IPS-NIHi11 (cell line): ENCODE measurements at places on chromosomes 3 and 15.

DNA sequence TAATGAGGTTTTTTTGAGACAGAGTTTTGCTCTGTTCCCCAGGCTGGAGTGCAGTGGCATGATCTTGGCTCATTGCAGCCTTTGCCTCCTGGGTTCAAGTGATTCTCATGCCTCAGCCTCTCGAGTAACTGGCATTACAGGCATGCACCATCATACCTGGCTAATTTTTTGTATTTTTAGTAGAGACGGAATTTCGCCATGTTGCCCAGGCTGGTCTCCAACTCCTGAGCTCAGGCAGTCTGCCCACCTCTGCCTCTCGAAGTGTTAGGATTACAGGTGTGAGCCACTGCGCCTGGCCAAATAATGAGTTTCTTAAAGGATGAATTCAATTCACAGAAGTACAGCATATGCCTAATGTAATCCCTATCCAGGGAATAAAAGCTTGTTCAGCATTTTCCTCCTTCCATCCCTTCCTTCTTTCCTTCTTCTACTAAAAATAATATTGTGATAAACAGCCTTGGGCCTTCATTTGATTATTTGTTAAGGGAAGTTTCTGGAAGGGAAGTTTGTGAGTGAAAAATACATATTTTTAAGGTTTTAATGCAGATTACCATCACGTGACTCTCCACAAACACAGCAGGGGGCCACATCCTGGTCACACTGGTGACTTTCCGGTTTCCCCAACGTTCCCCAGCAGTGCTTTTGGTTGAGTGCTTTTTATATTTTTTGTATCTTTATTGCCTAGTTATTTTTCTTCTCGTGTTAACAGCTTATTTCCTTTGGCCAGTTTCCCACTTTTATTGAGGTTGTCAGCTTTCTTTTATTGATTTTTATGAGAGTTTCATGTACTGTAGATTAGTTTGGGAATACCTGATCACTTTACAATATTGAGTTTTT lies 116.8 kb downstream of the USP13 start:
- no peak for DNase-seq

- DNase-seq, result no peak
These were observed 42.9 kb downstream of the TNFAIP8L3 start for GRCh38 chr15:51051776-51052175.

- DNase-seq, result no peak
These were observed 231.2 kb upstream of the ADAMTS9 start for GRCh38 chr3:64918989-64919388.

DNA sequence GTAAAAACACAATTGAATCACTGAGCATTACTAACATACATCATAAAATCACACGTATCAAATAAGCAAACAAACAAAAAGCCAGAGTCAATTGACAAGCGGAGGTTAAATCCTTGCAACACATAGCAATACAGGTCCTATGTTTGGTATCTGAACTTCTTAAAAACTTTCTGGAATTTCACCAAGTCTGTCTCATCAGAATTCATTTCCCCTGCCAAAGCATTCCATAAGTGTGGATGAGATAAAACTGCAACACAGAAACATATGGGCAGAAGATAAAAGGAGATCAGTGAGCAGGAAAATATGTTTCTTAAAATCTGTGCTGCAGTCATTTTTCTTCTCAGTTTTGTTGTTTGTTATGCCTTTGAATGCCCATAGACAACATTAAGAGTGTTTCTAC lies 1155.5 kb downstream of the TBL1XR1 start:
- DNase-seq, result no peak

GRCh38 chr3:46662771-46663551 lies 30.5 kb downstream of the ALS2CL start:
- peak; percentile 6 for DNase-seq

- no peak for DNase-seq
These were observed 73.3 kb downstream of the MRPL46 start for GRCh38 chr15:88393719-88394519.
